ENCODE measurements at places on chromosomes 16 and 17. TPM values are rescaled to one million over a fixed set of nuclear protein-coding genes. Genes with fewer than 3 reads are reported as not detected.

Gene RGS11
- total RNA-seq, result 6.4 TPM

Gene TBC1D3B
- total RNA-seq, result 1.5 TPM

Gene FOXF1
- total RNA-seq, result 44.6 TPM

Gene TP53TG3
- not detected for total RNA-seq

Gene RNF112
- 7.5 TPM for total RNA-seq

Gene HOXB6
- 6.7 TPM for total RNA-seq

Gene KRT16
- total RNA-seq, result not detected

Gene ATP2A3
- 12.7 TPM for total RNA-seq

Gene RSL1D1
- total RNA-seq, result 134 TPM

Gene IL17C
- not detected for total RNA-seq

All from sigmoid colon (tissue), 7 donors.